Activated CD4-positive, alpha-beta T cell treated with anti-CD3 and anti-CD28 coated beads for 48 hours (primary cell): ENCODE measurements at places on chromosomes 5 and 9.

DNA sequence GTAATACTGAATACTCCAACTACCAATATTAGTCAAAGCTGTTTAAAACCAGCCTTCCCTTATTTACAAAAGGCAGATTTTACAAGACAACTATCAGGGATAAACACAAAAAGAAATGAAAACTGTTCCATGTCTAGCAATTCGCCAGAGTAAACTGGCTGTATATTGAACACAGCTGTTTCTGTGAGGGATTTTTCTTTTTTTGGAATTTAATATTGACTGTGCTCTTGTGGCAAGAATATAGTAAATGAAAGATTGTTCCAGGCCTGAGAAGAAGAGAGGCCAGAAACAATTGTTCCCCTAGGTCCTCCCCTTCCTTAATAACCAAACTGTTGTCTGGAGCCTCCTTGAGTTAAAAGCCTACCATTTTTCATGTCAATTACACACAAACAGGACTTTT, 188.6 kb downstream of the PDE4D start:
- no peak for DNase-seq

DNA sequence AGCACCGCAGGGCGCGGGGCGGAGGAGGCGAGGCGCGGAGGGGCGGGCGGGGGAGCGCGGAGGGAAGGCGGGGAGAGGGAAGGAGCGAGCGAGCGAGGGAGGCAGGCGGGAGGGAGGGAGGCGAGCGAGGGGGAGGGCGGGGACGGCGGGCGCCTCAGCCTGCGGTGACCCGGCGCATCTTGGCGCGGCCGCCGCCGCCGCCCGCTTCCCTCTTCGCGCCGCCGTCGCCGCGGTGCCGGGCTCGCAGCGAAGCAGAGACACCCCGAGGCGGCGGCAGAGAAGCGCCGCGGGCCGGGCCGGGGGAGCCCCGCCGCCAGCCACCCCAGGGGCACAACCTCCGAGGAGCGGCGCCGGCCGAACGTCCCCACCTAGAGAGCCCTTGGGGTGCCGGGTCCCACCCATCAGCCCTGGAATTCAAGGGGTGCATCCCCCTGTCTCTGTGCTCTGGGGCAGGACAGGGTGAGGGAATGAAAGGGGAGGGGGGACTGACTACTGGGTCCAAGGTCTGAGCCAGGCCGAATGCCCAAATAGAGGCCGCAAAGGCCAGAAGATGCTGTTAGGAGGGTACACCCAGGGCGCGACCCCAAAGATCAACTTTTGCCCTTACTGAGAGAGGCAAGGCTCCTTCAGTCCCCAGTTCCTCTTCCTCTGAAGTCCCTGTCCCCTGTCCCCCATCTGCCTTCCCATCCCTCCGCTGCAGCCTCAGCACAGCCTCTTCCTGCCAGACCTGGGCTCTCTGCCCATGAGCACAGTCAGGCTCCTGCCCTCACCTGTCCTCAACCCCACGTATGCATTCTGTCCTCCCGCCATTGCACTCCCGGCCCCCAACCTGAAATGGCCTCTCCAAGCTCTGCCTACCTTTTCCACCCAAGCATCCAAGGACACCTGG, at the start of gene ADAMTS2:
ADAMTS2 (minus strand) TSS at position 29 of the 889 bp plus-strand sequence. CDS start 133 bp downstream, outside the sequence.
- DNase-seq = peak; percentile 9

DNA sequence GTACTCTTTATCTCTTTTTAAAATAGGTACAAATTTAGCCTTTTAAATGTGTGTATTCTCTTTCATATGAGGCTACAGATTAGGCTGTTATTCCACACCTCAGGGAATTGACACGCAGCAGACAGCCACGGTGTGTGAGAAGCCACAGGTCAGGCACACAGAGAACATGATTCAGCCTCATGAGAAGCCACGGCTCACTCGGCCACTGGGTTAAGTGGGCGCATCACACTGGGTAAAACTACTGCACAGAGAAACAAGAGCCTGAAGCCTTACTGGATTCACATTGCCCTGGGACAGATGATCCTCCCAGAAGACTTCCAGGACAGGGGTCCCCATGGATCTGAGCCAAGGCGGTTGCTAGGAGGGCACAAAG, 28.2 kb downstream of the LPCAT1 start:
- no peak for DNase-seq

GRCh38 chr9:133507246-133507965, 17.4 kb downstream of the MYMK start:
- DNase-seq = no peak

- no peak for DNase-seq
Observed at GRCh38 chr5:124839371-124839998, 93.0 kb upstream of the ZNF608 start.

GRCh38 chr5:110034056-110034600, 344.4 kb downstream of the MAN2A1 start:
- DNase-seq = no peak

GRCh38 chr5:125199373-125199772, 452.9 kb upstream of the ZNF608 start:
- no peak for DNase-seq

DNA sequence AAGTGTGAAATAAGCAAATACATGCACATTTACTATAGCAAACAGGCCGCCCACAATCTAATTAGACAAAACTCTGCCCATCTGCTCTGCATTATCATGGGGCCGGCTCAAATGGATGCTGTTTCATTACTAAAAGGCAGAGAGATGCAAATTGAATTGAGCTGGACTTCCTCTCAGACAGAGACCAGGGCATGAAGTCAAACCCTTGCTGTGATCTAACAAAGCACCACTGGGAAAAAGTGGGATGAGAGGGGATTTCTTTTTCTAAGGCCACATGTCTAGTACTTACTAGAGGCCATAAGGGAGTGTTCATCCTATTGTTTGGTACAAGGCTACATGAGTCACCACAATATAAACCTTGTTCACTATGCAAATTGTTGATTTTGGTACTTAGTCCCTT, 614.7 kb downstream of the ISL1 start:
- no peak for DNase-seq

DNA sequence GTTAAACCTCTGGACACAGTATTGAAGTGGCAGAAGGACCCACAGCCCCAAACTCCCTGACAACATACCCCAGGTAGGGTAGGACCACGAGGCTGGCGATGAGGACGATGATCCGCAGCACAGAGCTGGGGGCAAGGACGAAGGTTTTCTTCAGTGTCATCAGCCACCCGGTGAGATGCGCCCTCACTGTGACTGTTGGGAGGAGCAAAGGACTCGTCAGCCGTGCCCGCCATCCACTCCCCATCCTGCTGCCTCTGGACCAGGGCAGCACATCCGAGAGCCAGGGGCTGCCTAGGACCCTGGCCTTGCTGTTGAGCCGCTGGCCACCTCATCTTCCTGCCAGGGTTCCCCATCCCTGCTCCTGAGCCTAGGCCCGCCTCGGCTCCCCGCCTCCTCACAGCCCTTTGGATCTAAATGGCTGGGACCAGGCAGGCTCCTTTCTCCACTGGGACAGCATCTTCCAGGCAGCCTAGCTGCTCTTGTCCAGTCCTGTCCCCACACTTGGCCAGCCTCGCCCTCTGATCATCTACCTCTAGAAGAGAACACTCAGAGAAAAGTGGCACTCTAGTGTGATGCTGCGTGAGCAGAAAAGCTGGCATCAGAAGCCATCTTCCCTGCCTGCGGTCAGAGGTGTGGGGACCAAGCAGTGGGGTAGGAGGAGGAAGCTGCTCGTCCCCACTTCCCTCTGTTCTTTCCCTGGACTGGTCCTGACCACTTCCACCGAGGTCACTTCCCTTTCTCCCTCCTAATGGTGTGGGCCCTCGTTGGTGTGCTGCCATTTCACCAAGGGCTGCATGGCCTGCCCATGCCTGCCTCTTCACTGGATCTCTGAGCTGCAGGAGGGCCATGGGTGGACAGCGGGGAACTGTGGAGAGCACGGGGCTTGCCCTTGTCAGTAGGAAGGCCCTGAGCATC, 49.2 kb downstream of the OTULIN start:
- no peak for DNase-seq

DNA sequence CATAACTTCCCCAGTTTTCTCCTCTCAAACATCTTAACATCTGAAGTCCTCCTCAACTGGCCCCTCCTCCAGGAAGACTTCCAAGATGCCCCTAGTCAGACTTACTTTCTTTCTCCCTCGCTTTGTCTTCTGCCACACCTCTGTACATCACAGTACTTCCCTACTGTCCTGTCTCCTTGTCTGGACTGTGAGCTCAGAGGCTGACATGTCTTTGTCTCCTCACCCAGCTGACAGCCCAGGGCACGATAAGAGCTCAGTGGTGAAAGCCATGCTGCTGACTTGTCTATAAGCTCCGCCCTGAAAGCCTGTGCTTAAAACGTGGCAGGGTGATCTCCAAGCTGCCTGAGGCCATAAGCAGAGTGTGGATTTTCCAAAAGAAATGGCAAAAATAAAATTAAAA, 33.0 kb upstream of the SLC25A51 start:
- DNase-seq = no peak

DNA sequence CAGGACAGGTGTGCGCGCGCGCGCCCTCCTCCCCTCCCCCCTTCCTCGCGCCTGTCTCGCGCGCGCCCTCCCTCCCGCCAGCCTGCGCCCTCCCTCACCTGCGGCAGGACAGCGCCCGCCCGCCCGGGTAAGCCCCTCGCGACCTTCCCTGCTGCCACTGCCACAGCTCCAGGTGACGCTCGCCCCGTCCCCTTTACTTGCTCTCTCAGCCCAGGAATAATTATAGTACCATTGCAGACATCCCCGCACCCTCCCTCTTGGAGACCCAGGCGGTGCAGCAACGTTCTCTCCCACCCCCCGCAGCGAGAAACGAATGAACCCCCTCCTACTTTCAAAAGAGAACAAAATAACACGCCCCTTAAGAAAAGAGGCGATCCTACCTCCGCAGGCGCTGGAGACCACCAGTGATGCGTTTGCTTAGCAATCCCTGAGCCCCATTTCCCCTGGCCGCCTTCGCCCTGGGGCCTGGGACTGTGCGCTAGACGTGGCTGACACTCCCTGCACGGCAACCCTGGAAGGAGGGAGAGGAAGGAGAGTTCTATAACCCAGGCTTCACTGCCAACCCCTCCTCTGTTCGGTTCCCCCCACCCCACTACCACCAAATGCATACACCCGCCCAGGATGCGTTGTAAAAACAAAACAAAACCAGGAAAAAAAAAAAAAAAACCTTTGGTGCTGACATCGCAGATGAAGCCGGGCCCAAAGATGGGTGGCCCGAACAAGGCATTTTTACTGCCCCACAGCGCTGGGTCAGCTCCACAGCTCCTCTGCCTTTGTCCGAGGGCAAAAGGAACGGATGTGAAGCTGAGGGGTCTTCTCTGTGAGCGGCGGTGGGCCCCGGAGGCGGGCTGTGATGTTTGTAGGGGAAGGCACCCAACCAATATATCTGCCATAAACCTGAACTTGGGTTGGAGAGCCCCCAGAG, 5.6 kb upstream of the PURA start:
- DNase-seq = peak; percentile 44

DNA sequence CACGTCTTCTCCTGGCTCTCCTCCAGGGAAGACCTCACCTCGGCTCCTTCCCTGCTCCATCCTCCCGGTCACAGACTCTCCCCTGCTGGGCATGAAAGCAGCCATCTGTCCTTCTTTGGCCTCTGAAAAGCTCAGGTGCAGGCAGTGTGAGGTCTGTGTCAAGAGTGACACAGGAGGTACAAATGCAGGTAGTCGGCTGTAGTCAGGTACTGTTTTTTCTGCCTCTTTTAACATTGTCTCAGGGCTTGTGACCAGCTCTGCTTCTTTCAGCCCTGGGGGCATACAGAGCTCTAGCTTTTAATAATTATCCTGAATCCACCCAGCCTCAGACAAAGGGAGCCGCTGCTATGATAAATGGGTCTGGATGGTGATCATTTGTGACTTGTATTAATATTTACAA, 46.4 kb downstream of the C5orf15 start:
- DNase-seq = no peak

- no peak for DNase-seq
Observed at GRCh38 chr5:55636683-55637082, 75.4 kb downstream of the SLC38A9 start.

GRCh38 chr9:105973951-105974351, 279.6 kb downstream of the TMEM38B start:
- no peak for DNase-seq

- peak; percentile 71 for DNase-seq
Observed at GRCh38 chr5:95870105-95870672, 47.7 kb upstream of the GLRX start.

GRCh38 chr5:142576303-142576702, 109.6 kb downstream of the FGF1 start:
- DNase-seq = no peak

GRCh38 chr9:73237140-73237539, 85.5 kb downstream of the ANXA1 start:
- DNase-seq = no peak

DNA sequence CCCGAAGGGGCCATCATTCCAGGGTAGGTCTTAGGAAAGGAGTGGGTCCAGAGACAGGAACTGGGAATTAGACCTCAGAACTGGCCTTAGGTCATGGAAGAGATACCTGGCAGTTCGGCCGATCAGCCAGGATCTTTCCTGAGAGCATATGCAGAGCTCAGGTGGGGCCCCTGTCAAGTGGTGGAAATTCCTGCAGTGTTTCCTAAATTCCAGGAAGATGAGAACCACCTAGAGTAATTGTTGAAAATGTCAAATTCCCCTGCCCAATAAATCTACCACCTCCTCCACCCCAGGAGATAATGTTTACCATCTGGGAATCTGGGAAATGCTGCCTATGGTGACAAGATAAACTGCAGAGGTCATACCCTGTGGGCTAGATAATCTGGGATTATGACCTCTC, 14.6 kb downstream of the TMEM171 start:
- DNase-seq = no peak

- no peak for DNase-seq
Observed at GRCh38 chr9:137892424-137893191, 15.0 kb downstream of the CACNA1B start.

- DNase-seq = no peak
Observed at GRCh38 chr5:133907075-133907474, 61.4 kb downstream of the C5orf15 start.

GRCh38 chr5:125717209-125717608, 706.0 kb upstream of the GRAMD2B start:
- no peak for DNase-seq

GRCh38 chr5:107487056-107487542, 183.6 kb downstream of the EFNA5 start:
- DNase-seq = no peak

GRCh38 chr9:108158236-108158995, 668.8 kb upstream of the KLF4 start:
- no peak for DNase-seq

DNA sequence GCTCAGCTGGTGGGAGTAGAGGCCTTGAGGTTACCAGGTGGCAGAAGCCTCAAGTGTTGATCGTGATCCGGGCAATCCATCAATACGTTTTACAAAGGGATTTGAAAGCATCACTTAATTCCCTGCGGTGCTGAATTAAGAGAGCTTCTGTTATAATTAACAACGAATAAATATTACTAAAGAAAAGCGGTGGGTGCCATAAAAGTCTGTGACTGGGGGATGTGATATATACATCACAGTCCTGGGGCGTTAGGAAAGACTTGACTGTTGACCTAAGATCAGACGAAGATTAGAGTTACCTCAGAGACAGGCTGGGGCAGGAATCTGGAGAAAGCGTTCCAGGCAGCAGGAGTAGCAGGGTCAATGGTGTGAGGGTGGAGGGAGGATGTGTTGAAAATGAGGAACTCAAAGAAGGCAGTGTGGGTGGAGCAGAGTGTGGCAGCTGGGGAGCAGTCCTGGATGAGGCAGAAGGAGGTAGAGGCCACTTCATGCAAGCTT, 6.7 kb upstream of the C5orf63 start:
- DNase-seq = no peak

GRCh38 chr9:76292246-76292645, 102.0 kb downstream of the RFK start:
- no peak for DNase-seq
